Activated CD4-positive, alpha-beta T cell treated with anti-CD3 and anti-CD28 coated beads, Interleukin-2, Interleukin-4, amounts not matched to agents 100 ng/mL and 50 ng/mL, durations not matched to agents 16 hours and 8 hours (primary cell): ENCODE measurements at places on chromosomes 4 and X.

GRCh38 chr4:18917689-18918088 lies 896.1 kb upstream of the LCORL start:
- no peak for DNase-seq

DNA sequence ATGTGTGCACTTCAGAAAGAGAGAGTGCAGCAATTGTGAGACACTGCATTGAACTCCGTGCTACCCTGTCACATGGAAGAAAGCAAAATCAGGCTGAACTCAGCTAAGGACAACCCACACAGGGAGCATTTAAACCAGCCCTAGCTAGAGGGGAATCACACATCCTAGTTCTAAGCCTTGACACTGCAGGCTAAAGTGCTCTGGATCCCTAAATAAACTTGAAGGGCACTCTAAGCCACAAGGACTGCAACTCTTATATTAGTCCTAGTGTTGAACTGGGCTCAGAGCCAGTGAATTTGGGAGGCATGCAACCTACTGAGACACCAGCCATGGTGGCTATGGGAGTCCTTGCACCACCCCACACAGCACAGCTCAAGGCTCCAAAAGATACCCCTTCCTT lies 311.9 kb downstream of the OPHN1 start:
- no peak for DNase-seq

DNA sequence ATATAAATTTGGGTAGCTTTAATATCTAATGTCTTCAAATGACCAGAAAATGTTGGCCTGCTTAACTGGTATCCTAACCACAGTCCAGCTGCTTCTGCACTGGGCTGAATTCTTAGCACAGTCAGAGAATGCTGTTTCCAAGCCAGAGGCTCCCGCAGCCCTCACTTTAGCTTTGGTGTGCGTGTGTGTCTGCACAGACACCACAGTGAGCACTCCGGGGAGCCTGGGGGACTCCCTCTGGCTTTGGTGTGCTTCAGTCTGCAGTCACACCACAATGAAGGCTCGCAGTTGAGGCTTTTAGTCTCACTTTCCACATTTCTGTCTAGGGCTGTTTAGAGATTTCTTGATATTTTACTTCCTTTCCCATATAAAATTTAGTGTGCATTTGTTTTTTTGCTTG lies 53.6 kb downstream of the APOO start:
- no peak for DNase-seq

GRCh38 chr4:3310301-3311094 lies 17.7 kb downstream of the RGS12 start:
- DNase-seq, result no peak

DNA sequence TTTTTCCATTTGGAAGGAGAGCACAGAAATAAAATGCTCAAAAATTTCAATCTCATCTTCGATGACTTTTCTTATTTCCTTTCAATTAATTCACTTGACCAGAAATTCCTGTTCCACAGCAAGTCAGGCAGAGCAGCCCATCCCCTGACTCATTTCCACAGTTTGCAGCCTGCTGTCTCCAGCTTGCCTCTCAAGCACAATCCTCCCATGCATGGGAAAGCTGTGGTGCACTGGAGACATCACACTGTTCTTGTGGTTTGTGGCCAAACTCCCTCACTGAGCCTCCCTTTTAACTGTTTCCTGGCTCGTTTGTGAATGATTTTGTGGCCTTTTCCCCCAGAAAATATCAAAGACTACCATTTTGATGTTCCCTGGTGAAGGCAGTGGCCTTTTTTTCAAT lies 114.0 kb upstream of the ENPEP start:
- DNase-seq, result no peak

DNA sequence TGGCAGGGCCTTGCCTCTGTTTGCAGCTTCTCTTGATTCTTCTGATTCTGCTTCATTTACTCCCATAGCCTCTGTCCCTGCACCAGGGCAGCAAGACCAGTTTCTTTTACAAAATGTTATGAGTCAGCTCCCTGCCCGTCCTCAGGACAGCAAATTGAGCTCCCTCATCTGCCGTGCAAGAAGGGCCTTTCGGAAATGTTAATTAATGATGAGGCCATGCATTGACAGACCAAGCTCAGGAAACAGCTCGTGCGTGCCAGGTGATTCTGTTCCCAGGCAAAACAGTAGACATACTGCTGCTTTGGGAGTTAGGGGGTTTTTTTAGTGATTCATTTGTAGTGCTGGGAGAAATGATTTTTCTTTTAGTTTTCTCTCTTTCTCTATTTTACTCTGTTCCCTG lies 231.7 kb downstream of the FBXW7 start:
- DNase-seq, result no peak

- peak; percentile 26 for DNase-seq
Measured at GRCh38 chr4:74675673-74676279, 118.5 kb downstream of the BTC start.

GRCh38 chr4:160819791-160820190 lies 1344.0 kb downstream of the FSTL5 start:
- no peak for DNase-seq

GRCh38 chr4:42327323-42327722 lies 70.0 kb upstream of the SHISA3 start:
- no peak for DNase-seq

DNA sequence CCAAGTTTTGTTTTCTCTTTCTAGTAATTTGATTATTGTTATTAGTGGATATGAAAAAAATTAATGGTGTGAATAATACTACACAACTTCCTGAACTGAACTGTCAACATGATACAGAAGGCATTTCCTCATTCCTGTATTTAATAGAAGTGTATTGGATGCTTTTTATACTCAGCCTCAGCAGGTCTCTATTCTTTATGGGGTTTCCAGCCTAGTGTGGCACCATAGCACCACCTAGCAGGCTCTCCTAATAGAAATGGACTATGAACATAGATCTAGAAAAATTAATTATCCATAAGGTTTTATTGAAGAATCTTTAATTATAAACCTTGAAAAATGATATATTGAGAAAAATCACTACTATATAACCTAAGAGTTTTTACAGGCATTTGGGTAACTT lies 52.4 kb downstream of the GLRB start:
- DNase-seq, result no peak

- DNase-seq, result no peak
Measured at GRCh38 chr4:20590849-20591248, 109.4 kb upstream of the PACRGL start.

DNA sequence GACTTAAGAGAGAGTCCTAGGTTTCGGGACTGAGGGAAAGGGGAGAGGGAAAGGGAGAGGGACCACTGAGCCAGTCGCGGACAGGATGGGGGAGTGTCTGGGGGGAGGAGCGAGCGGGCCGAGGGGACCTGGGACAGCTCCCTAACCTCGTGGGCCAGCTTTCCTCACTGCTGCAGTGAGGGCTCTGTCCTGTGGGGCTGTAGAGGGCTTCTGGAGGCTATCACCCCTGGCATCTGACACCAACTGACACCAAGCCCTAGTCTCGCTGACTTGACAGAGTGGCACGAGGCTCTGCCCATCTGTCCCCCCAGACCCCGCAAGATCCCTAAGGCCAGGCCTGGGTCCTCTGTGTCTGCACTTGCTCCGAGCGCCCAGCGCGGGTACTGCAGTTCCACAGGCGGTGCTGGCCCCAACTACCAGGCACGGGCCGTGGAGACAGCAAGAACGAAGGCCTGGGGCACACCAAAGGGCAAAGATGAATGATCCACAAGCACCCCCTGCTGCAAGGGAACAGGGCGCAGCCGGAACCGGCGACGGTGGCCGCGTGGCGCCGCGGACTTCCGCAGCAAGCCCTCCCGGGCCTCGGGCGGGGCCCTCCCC lies 465 bp downstream of the HAUS7 start:
- DNase-seq, result peak; percentile 27

GRCh38 chr4:173556398-173557131 lies 26.5 kb upstream of the HAND2 start:
- DNase-seq, result no peak

- DNase-seq, result peak; percentile 59
Measured at GRCh38 chr4:140266958-140267568, 106.4 kb upstream of the SCOC start.

GRCh38 chr4:177391953-177392352 lies 50.3 kb downstream of the AGA start:
- DNase-seq, result no peak

GRCh38 chr4:1959104-1959384 lies 49.7 kb downstream of the NELFA start:
- no peak for DNase-seq

DNA sequence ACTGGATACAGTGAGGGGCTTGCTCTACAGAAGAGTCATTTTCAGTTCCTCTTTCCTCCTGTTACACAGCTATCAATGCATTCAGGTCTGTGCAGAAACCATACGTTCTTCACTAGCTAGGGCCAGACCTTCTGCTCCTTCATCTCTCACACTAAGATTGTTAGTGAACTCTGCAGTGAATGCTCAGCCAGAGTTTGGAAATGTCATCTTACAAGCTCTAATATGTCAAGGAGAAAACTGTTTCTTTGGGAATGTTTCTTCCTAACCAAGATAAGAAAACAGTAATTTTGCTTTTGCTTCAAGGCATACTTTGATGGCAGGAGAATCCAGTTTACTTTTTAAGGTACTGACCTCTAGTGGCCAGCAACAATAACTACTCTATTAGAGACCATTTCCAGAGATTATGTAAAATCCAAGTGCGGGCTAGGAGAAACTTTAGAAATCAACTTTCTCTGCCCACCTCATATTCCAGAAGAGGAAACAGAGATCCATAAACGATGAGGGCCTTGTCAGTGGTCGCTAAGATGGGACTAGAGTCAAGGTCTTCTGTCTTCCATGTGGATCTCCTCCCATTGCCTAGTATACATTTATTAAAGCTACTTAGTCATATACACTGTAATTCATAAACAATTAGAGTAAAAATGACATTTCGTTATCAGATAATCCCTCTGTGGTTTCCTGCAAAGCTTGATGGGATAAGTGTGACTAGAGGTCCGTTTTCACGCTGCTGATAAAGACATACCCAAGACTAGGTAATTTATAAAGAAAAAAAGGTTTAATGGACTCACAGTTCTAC lies 12.1 kb upstream of the CC2D2A start:
- DNase-seq, result peak; percentile 48

DNA sequence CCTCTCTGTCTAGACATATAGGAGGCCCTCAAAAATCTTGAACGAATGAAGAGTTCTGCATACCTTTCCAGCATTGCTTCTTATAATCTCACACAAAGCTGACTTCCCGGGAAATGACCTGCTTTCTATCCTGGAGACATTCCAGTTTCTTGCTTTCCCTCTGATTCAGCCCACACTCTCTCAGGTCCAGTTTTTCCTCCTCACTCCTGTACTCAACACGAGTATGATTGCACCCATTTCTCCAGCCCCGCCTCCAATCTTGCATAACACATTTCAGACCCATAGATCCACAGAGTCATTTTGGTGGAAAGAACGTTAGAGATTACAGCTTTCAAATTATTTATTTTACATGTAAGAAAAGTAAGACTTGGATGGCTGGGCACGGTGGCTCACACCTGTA lies 127.5 kb upstream of the TLR3 start:
- DNase-seq, result no peak

DNA sequence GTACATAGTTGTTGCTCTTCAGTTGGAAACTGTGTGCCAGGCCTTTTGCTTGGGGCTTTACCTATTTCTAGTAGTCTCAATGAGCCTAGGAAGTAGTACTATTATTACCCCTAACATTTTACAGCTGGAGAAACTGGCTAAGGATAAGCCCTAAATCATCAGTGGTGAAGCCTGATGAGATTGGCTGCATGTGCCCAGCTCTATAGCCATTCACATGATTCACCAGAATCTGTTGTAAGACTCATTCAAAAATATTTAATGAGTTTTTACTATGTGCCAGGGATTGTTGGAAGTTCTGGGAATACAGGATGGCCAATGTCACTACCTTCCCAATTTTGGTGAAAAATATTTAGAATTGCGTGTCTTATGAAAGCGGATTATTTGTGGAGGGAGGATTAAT lies 2.8 kb downstream of the KIT start:
- no peak for DNase-seq

DNA sequence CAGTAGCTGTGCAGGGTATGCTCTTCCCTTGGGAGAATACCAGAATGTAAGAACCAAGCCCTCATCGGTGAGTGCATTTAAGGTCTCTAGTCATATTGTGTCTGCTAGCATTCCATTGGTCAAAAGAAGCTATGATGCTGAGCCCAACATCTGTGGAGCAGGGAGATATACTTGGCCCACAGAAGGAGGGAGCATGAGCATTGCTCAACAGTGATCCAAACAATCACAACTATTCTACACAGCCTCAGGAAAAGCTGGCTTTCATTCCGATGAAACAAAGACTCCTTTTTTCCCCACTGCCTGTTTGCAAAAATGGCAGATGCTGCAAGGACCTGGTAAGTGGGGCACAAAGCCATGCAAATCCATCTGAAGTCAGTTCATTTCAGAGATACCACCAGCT lies 80.6 kb upstream of the DHX15 start:
- no peak for DNase-seq

DNA sequence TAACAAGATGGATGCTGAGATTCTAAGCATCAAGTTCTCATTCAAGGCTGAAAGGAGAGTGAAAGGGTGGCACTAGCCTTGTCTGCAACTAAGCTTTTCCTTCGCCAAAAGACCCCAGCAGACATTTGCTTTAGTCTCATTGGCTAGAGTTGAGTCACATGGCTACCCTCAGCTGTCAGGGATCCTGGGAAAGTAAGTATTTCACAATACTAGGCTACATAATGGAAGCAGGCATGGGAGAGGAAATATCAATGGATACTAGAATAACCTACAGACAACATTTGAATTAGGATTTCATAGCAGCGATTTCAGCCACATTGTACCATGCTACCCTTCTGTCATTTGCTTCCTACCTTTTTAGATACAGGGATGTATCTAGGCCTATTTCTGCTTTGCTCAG lies 29.1 kb downstream of the MAOA start:
- no peak for DNase-seq

DNA sequence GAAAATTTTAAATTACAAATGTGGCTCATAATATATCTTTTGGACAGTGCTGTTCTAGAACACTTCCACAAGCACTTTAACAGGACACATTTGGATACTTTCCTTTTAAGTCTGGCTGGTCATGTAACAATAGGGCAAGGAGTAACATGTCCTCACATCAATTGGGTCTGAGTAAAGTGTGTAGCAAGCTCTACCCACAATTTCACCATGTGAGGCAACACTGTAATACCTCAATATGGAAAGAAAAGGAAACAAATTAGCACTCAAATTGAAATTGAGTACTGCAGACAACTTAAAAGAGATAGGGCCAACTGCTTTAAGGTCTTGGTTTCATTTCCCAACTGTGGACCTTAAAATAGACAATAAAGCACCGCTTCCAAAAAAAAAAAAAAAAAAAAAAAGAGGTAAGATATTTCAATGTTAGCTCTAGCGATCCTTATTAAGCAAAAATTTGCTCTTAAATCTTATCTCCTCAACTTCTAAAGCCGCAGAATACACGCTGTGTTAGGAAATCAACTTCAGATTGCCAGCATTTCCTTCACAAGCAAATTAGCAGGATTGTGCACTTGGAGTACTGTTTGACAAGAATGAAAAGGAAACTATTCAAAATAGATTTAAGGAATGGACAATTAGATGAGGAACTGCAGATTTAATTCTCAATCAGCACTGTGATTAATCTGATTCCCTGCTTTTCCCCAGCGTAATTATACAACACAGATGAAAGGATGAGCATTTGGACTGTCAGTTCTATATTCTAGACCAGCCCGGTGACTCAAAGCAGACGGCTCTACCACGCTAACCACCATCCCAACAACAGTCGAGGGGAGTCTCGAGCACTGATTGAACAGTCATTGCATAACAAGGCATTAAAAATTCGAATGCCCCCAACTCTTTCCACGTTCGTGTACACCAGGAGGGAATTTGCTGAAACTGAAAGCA lies 1.6 kb downstream of the CASK start:
- peak; percentile 67 for DNase-seq

GRCh38 chr4:72295966-72296557 lies 264.3 kb downstream of the NPFFR2 start:
- DNase-seq, result peak; percentile 4

GRCh38 chr4:185211035-185211434 lies 1.6 kb downstream of the SNX25 start:
- DNase-seq, result no peak
